ENCODE measurements at places on chromosomes 13 and 19. TPM values are rescaled to one million over a fixed set of nuclear protein-coding genes. Genes with fewer than 3 reads are reported as not detected.

Gene AP1M2
- 0.29 TPM for total RNA-seq

Gene APC2
- total RNA-seq = 0.29 TPM

Gene BEST2
- not detected for total RNA-seq

Gene SWSAP1
- 0.72 TPM for total RNA-seq

Gene AP1M1
- total RNA-seq = 49.5 TPM

Gene KIR2DL3
- total RNA-seq = not detected

Gene SPACA4
- not detected for total RNA-seq

Gene ATP4B
- total RNA-seq = not detected

Gene SHC2
- total RNA-seq = 1.5 TPM

Gene CCDC61
- 5.9 TPM for total RNA-seq

Gene ADAMTSL5
- 0.29 TPM for total RNA-seq

Gene PRR19
- total RNA-seq = 0.36 TPM

Gene SULT2B1
- not detected for total RNA-seq

Gene SIGLEC8
- total RNA-seq = not detected

Gene CCDC194
- not detected for total RNA-seq

Gene PLPP2
- total RNA-seq = 1.1 TPM

Gene ONECUT3
- not detected for total RNA-seq

Gene SLC10A2
- not detected for total RNA-seq

Gene C13orf42
- total RNA-seq = not detected

Gene C19orf12
- 52.7 TPM for total RNA-seq

Gene ZNF700
- total RNA-seq = 9.4 TPM

Gene BRME1
- total RNA-seq = 0.59 TPM

Gene FPR1
- total RNA-seq = 4.4 TPM

Gene PRTN3
- not detected for total RNA-seq

Gene PPFIA3
- total RNA-seq = 1.1 TPM

Gene FFAR3
- not detected for total RNA-seq

Gene TYK2
- 72.7 TPM for total RNA-seq

Gene C19orf18
- 0.36 TPM for total RNA-seq

All from osteoblast (primary cell).